Activated CD4-positive, CD25-positive, alpha-beta regulatory T cell treated with anti-CD3 and anti-CD28 coated beads, Interleukin-2, amount 50 U/mL, for 72 hours (primary cell): ENCODE measurements at places on chromosomes 11 and 22.
A peak's percentile ranks its signal among the peaks of the same experiment; 100 is the strongest.

DNA sequence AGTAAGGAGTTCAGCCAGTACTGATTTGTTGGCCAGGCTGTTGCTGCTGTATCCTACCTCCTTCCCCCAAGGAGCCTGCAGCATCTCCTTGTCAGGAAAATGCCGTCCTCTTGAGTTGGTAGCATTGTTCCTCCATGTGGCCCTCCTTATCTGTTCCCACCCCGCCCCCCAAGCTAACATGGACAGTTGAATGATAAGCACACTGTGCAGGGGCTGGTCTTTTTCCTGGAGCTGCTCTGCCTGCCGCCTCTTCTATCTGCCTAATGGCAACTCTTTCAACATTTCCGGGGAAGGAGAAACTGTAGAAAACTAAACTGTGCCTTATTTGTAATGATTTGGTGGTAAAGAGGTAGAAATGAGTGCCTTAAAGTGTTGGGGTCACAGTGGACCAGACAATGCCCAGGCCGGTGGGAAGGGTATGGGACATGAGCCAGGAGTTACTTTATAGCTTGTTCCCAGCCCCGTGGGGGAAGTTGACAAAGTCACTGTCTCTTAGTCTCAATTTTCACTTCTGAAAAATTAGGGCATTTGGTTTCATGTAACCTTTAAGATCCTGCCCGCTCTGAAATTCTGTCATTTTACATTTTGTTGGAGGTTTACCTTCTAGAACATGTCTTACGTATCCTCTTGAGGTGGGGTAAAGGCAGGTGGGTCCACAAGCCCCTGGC lies 4.5 kb downstream of the FAM118A start:
- DNase-seq, result no peak

DNA sequence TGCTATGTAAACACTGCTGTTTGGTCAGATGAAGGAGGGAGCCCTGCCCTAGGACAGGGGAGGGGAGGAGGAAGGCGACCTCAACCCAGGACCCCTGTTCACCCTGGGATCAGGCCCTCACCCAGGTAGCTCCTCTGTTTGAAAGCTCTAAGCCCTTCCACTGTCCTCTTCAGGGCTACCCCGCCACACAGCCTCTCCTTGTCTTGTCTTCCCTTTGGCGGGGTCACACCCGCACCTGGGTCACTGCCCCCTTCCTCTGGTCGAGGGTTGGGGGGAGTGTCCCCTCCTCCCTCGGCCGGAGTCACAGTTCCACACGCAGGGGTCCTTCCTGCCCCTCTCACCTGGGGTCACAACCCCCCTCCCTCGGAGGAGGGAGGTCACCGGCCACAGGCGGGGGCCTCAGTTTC lies 463 bp upstream of the PTPMT1 start:
- DNase-seq, result no peak

DNA sequence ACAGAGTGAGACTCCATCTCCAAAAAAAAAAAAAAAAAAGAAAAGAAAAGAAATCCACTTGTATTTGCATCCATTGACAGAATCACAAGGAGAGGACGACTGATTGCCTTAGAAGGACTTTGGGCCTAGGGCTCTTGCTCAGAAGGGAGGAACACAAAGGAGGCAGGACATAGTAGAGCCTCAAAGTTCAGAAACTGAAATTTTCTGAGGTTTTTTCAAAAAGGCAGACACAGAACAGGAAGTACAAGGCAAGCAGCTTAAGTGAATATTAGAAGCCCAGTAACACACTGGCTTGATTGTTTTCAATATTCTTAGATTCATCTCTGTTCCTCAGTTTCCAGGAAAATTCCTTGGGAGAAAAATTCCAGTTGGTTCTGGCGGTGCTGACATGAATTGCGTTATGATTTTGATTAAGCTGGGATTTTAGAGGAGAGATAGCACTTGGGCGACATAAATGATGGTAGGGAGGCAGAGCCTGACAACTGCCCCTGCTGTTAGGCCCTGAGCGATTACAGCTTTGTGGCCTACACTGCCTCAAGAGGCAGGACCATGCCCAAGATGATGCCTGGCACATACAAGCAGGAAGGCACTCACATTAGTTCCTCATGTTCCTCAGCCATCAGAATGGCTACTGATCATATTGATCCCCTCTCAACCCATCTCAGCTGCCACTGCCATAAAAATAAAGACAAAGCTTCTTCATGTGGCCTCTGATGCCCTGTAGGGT lies 15.3 kb downstream of the CLPB start:
- no peak for DNase-seq

GRCh38 chr11:7592711-7593110 lies 78.9 kb downstream of the PPFIBP2 start:
- DNase-seq, result no peak

GRCh38 chr11:78138694-78139421 lies 568 bp downstream of the ALG8 start:
- peak; percentile 45 for DNase-seq

GRCh38 chr11:127458561-127458960 lies 458.0 kb upstream of the KIRREL3 start:
- DNase-seq, result no peak

- DNase-seq, result no peak
Measured at GRCh38 chr22:47850644-47851151, 1088.2 kb downstream of the TBC1D22A start.

- no peak for DNase-seq
Measured at GRCh38 chr22:36065462-36065774, 36.8 kb upstream of the RBFOX2 start.

- no peak for DNase-seq
Measured at GRCh38 chr11:127135256-127135655, 134.7 kb upstream of the KIRREL3 start.

DNA sequence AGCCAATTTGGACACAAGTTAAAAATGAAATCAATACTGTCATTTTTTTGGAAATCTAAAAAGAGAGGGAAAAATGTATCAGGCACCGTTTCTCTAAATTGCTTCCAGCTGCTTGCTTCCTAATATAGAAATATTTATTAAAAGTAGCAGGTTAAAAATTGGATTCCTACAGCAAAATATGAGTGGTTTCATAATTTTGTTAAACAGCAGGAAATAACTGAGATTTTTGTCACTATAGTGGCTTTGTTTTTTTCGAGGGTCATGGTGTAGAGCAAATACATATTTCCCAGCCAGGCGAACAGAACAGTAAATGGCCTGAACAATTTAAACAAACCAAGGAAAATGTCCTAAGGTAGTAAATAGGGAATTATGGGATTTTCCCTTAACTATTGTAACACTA lies 159.7 kb downstream of the DDX10 start:
- no peak for DNase-seq

DNA sequence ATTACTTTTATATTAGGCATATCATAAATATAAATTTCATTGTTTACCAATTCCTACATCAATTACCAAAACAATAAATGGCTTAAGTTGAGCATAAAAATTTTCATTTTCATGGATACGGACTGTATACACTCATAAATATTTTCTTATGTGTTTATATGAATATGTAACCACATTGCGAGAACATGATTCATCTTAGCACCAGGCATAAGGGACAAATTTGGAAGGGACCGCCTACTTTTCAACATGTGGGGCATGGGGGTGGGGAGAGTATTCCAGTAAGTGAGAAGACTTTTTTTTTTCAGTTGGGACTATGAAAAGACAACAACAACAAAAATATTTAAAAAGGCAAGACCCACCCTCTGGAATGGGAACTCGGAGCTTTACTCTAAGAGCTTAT lies 296.1 kb downstream of the RAB38 start:
- DNase-seq, result no peak

- no peak for DNase-seq
Measured at GRCh38 chr11:128632141-128632791, 44.9 kb upstream of the ETS1 start.

GRCh38 chr11:77029829-77030228 lies 4.4 kb upstream of the B3GNT6 start:
- DNase-seq, result no peak

- DNase-seq, result no peak
Measured at GRCh38 chr22:44906248-44906936, 103.4 kb downstream of the PHF21B start.

- DNase-seq, result no peak
Measured at GRCh38 chr11:116199182-116199581, 573.6 kb downstream of the BUD13 start.

DNA sequence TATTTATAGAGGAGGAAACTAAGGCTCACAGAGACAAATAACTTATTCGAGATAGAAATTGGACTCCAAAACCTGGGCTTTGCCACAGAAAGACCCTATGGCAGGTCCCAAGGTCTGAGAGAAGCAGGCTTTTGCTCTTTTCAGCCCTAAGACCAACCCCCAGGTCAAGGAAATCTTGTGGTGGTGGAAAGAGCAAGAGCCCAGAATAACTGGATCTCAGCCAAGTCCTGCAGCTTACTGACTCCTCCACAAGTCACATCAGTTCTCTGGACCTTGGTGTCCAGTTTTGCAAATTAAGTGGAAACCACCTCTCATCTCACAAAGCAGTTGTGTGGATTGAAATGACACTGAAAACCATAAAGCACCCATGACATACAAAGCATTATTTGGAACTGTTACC lies 122.2 kb downstream of the C11orf58 start:
- DNase-seq, result no peak

- no peak for DNase-seq
Measured at GRCh38 chr11:121112498-121113455, 11.7 kb downstream of the TECTA start.

- no peak for DNase-seq
Measured at GRCh38 chr22:29973269-29973668, 90.3 kb downstream of the MTMR3 start.

DNA sequence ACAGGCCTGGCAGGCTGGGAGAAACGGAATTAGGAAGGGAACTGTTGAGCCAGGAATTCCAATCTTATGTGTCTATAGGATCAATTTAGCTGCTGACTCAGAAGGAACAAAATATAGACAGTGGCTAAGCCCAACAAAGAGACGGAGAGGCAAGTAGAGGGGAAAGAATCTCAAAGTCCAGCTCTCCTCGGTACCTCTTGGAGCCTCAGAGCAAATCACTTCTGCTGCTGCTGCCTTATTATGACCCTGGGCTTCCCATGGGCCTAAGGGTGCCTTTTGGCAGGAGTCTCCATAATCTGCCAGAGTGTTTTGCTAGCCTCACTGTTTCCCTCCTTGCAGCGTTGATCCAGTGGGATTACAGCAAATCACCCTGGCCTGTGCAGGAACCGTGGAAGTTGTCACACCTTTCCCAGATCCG lies 31.7 kb downstream of the PAX6 start:
- no peak for DNase-seq

DNA sequence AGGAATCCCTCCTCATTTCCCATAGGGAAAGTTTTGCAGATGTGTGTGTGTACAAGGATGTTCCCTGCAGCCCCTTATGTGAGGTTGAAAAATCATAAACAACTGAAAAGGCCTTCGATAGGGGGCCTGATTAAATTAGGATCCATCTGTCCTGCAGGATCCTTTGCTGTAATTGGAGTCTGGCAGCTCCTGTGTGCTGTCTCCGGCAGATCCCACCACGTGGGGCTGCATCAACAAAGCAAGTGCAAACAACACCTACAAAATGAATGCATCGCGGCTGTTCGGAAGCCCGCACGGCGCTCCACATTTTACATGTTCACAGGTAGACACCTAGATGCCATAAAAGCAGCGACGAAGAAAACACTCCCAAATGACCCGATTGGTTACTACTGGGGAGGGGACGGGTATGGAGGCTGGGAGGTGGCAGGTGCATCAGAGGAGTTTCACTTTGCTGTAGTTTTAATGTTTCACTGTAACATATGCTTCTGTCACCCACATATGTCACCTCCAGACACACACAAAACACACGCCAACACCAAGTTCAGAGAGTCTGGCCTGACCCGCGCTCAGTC lies 52.2 kb downstream of the NFAM1 start:
- DNase-seq, result no peak

- DNase-seq, result no peak
Measured at GRCh38 chr11:110897035-110897434, 184.8 kb upstream of the ARHGAP20 start.

GRCh38 chr11:59184691-59185339 lies 12.9 kb downstream of the DTX4 start:
- no peak for DNase-seq

DNA sequence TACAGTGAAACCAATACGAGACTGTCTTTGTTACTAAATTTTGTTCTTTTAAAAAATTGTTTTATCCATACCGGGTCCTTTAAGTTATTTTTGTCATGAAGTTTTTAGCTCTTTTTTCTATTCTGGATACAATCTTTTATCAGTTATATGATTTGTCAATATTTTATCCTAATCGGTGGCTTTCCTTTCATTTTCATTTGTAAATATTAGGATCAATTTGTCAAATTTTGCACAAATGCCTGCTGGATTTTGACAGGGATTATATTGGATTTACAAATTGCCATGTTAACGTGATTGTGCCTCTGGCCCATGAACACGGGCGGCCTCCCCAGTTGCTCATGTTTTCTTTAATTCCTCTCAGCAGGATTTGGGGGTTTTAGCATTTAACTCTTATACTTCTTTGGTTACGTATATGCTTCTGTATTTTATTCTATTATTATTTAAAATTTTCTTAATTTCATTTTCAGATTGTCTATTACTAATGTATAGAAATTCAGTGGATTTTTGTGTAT lies 20.7 kb upstream of the KRTAP5-6 start:
- DNase-seq, result no peak

DNA sequence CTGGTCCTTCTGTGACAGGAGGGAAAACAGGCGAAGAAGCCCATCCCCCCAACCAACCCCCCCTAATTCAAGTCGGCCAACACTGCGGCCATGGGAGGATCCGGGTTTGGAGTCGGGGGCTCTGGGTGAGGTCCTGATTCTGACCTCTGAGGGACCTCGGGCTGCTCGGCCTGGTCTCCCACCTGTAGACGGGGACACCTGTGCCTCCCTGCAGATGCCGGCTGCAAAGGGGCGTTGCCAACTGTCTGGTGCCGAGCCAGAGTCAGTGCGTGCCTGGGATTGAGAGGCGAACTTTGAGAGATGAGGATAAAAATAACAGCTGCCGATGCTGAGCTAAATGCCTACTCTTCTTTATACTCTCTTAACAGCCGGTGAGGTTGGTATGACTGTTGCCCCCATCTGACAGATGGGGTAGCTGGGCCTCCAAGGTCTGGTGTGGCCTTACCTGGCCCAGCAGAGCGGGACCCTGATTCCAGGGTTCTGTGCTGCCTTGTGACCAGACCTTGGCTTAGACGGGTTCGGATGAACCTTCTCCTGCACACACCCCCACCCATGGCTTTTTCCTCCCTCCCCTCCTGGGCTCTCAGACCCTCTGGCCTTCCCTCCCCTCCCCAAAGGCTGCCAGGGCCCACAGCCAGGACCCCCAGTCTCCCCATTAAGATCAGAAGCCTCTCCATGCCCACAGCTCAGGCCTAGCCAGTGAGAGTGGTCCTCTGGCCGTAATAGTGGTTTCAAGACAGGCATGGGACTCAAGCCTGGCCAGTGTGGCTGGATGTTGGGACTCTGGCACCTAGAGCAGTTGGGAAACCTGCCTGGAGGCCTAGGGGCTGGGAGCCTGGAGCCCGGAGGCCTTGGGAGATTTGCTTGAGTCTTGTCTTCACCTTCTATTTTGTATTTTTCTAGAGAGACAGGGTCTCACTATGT lies 41.7 kb downstream of the KCNJ4 start:
- DNase-seq, result no peak

DNA sequence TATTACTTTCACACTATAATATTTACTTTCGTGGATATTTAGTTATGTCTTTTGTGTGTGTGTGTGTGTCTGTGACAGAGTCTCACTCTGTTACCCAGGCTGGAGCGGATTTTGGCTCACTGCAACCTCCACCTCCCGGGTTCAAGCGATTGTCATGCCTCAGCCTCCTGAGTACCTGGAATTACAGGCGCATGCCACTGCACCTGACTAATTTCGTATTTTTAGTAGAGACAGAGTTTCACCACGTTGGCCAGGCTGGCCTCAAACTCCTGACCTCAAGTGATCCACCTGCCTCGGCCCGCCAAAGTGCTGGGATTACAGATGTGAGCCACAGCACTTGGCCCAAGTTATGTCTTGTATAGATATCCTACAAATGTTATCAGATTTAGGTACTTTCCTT lies 9.9 kb downstream of the PISD start:
- no peak for DNase-seq

- DNase-seq, result no peak
Measured at GRCh38 chr22:46213052-46213451, 37.0 kb downstream of the CDPF1 start.
